ENCODE measurements at places on chromosomes 12 and 14.

DNA sequence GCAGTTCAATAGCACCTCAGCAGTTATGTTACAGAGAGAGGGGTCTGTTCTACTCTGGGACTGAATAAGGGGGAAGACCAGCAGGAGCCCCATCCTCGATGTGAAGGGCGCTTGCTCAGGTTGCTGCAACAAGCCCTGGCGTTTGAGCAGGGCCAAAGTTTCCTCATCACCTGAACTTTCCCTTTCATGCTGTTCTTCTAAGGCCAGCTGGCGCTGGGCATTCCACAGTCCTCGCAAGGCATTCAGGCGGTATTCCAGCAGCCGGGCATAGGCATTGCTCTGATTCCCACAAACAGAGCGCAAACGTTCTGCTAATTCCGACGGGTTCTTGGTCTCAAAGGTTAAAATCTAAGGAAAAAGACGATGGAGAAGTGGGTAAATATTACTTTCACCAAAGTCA, 62.8 kb downstream of the HECTD4 start:
- no peak for DNase-seq

- DNase-seq, result no peak
Measured at GRCh38 chr14:95331708-95332408, 12.2 kb upstream of the CLMN start.

- DNase-seq, result no peak
Measured at GRCh38 chr12:94167756-94168416, 19.5 kb downstream of the PLXNC1 start.

- DNase-seq, result no peak
Measured at GRCh38 chr12:77124767-77125166, 59.4 kb upstream of the E2F7 start.

DNA sequence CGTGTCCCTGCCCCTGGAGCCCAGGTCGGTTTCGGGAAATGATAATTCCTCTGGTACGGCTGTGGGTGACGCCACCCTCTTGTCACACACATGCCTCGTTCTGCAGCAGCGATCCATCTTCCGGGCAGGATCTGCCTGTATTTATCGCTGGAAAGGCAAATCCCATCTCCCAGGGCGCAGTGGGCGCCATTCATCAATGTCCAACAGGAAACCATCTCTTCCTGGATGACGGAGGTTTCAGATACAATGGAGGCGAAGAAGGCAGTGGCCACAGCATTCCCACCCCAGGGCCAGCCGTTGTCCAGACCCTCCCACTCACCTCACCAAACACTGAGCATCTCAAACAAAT, 74.2 kb downstream of the NOC4L start:
- no peak for DNase-seq

DNA sequence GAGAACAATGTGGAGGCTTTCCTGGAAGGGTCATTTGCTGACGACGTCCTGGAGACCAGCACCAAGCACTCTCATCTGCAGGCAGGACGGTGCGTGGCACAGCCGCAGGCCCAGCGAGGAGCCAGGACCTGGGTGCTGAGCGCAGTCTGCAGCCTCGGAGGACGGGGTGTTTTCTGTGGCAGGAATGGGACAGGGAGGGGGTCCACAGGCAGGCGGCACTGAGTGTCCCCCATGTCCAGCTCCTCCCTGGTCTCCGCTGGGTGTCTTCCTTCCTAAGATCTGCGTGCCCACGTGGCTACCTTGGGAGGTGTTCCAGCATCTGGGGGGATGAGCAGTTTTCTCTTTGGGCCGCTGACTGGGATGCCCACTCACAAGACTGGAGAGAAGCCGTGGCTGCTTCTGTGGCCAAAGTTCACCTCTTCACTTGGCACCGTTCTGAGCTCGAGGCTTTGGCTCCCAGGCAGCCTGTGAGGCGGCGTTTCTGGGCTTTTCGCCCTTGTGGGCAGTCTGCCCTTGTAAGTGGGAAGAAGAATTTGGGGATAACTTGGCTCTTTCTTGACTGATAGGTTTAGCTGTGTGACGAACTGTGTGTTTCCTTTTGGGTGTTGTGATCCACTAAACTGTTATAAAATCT, 72.2 kb downstream of the NOC4L start:
- no peak for DNase-seq

GRCh38 chr14:71228711-71229110, 321.5 kb downstream of the PCNX1 start:
- no peak for DNase-seq

DNA sequence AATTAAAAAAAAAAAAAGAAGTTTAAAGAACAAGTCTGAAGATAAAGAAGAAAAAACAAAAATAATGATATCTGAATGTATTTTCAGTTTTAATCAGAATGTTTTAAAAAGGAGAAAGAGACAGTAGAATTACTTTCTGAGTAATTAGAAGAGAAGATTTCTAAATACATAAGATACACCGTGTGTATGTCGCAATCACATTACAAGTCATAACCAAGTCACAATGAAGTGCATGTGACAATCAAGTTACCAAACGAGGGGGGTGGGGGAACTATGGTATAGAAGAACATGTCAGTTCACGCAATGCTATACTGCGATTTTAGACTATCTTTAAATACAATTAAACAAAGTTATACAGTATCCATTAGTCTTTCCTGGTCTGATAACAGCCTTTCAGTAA, 1464.1 kb upstream of the FLRT2 start:
- DNase-seq, result no peak

DNA sequence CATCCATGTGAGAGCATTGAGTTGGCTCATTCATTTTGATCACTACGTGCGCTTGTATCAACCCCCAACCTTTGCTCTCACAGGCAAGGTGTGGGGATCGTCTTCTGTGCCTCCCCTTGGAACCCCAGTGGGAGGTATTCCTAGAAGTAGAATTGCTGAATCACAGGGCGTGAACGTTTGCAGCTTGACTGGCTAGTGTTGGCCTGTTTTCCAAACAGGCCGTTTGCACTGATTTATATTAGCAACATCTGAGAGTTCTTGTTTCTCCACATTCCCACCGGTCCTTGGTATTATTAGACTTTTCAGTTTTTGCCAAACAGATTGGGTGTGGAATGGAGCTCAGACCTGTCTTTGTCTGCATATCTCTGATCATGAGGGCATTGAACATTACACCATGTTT, 288.6 kb upstream of the PWP1 start:
- DNase-seq, result no peak

DNA sequence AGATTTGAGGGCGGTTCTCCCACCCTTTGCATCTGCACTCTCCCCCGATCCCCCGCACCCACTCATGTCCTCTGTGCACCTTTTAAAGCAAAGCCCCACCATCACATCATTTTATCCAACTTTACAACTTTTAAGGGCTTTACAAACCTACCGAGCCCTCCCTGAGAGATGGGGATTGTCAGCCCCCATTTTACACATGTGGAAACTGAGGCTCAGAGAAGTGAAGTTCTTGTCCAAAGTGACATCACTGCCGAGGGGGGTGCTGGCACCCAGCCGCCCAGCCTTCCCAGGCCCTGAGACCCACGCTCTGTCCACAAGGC, 334.2 kb downstream of the MED13L start:
- no peak for DNase-seq

DNA sequence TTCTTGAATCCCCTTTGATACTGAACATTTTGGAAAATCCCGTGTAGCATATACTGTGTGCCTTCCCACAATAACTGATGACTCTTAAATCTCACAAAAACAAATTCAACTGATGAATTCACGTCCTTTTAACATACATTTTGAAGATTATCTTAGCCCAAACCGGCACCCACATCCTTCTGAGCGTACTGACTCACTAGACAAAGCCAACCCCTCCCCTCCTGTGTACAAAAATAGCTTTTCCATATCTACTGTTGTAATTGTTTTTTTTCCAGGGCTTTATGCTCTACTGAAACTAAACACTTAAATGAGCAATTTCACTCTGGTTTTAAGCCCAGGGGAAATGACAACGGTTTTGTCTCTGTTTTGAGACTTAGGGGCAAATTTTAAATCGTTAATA, 109.4 kb upstream of the ATF7IP start:
- no peak for DNase-seq

DNA sequence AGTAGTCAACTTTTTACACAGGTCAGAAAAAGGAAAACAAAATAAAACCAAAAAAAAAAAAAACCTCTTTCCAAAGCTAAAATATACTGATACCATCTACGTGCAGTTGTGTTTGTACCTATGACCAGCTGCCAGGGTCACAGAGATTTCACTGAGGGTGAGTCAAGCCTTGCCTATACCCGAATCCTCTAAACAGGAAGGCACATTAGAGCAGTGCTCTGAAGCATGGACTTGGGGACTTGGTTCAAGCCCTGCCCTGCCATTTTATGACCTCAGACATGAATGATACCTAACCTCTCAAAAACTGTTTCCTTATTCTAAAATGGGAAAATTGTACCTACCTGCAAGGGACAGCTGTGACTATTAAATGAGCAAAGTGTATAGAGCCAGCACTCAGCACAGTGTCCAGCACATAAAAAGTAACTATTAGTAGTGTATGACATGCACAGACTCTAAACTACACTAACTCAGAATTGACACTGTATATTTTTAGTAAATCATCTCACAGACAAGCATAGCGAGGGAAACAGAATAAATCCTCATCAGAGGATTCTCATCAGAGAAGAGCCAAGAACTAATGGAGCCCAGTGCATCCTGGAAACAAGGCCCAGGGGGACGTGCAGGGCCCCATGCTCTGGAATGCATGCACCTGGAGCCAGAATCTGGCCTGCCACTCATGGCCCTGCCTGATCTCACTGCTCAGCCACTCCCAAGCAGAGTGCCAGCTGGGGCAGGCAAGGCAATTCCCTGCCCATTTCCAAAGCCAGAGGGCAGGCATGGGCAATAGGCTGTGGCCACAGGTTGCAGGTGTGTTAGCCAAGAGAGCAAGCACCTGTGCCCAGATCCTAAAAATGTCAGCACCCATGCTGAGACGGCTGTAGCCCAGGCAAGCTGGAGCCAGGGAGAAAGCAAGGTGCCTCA, 57.0 kb downstream of the NT5DC3 start:
- no peak for DNase-seq

GRCh38 chr12:2482938-2483660, 311.7 kb upstream of the FKBP4 start:
- DNase-seq, result peak; percentile 36

GRCh38 chr12:5716976-5717375, 228.1 kb downstream of the ANO2 start:
- no peak for DNase-seq

DNA sequence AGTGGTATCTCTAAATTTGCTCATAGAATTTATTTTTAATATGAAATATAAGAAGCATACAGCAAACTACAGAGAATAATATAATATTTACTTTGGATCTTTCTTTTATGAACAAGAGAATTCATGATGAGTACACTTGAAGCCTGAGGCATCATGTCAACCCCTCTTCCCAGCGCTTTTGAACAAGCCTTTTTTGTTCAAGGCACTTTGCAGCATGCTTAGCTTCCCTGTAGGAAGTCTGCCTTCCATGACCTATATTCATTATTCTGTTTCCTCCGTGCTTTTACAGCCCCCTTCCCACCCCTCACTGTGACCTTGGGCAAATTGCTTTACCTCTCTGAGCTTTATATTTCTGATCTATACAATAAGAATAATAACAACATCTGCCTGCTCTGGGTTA, 41.6 kb downstream of the SCN8A start:
- no peak for DNase-seq

- DNase-seq, result no peak
Measured at GRCh38 chr12:630656-631632, 32.3 kb downstream of the NINJ2 start.

DNA sequence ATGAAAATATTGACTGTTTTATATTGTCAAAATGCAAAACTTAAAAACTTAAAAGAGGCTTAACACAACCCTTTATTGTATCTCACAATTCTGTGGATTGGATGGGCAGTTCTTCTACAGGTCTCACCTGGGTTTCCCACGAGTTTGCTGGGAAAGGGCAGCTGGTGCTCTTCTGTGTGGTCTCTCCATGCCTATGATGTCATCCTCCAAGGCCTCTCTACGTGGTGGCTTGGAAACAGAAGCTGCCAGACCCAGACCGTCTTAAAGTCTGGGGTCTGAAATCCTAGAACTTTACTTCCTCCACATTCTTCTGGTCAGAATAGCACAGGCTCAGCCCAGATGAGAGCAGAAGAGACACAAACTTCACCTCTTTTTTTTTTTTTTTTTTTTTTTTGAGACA, 36.5 kb upstream of the KICS2 start:
- DNase-seq, result no peak

DNA sequence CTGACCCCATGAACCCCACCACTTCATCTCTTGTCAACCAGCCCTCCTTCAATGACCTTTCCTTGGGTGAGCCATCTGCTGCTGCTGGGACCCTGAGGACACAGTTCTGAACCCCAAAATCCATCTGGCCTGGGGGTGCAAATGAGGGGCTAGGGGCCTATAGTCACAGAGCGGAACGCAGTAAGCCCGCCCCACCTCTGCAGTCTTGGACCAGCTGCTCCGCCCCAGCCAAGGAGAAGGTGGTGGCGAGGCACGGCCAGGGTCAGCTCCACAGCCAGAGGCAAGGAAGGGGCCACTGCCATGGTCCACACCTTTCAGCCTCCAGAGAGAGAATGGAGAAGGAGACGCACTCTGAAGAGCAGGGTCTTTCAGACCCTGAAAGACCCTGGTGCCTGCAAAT, 5.1 kb downstream of the TMEM179 start:
- peak; percentile 44 for DNase-seq

DNA sequence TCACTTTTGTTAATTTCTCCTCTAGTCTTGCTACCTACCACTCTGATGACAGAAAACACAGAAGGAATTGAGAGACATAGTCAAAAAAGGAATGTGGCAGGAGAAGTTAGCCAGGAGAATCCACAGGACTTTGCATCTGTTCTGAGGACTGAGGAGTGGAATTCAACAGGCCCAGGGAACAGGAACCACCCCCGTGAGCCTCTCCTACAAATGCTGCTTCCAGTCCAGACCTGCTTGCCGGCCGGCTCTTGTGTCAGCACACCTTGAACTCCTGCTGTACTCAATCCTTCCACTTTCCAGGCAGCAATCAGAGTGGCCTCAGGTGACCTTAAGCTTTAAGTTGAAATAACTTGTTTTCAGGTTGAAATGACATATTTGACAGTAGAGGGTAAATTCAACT, 903.1 kb downstream of the BCL11B start:
- no peak for DNase-seq

- DNase-seq, result no peak
Measured at GRCh38 chr12:51620448-51620847, 29.4 kb downstream of the SCN8A start.

GRCh38 chr12:29148596-29148910, 525 bp upstream of the FAR2 start:
- DNase-seq, result peak; percentile 74

DNA sequence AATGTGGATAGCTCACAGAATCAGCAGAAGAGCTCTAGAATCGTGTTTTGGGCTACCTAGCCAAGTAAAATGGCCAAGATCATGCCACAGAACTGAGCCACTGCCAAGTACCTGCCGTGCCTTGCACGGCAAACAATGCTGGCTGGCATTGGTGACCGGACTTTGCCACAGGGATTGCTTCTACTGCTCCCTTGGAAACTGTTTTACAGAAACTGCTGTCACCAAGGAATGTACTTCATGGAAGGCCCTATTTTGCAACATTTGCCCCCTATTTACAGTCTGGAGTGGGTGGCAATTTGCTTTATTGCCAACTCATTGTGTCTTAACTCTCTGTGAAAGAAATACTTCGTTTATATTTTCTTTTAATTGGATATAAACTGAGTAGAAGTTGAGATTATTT, 49.0 kb downstream of the BORCS5 start:
- DNase-seq, result no peak
